ENCODE measurements at places on chromosomes 5 and 9.

- no peak for DNase-seq
Observed at GRCh38 chr9:35105126-35105525, 2.2 kb upstream of the STOML2 start.

- no peak for DNase-seq
Observed at GRCh38 chr9:3827175-3827574, 301.4 kb upstream of the RFX3 start.

- DNase-seq, result no peak
Observed at GRCh38 chr9:107219486-107220077, 63.5 kb upstream of the RAD23B start.

- no peak for DNase-seq
Observed at GRCh38 chr5:171845857-171846256, 60.2 kb downstream of the SMIM23 start.
